WTC11 (cell line): ENCODE measurements at places on chromosomes 11 and 22. TPM values are rescaled to one million over a fixed set of nuclear protein-coding genes. Genes with fewer than 3 reads are reported as not detected.
A peak's percentile ranks its signal among the peaks of the same experiment; 100 is the strongest.

Gene ELP4
- total RNA-seq = 14.6 to 21.2 TPM (median 15.6 TPM) in 3 replicates

Gene UQCC3
- 17.7 to 18.7 TPM (median 18.1 TPM) in 3 replicates for total RNA-seq

- no peak for DNase-seq
- peaks cover 28% of the 10 kb centered on the region for H3K27me3 ChIP-seq
- peaks cover 23% of the 10 kb centered on the region for H3K4me1 ChIP-seq
- no peak overlapping the region for H3K4me3 ChIP-seq
These were observed 117.3 kb downstream of the PARVA start for GRCh38 chr11:12494699-12495098.

- H3K27ac ChIP-seq = no peak overlapping the region
- H3K36me3 ChIP-seq = no peaks in the 10 kb centered on the region
- H3K4me1 ChIP-seq = no peaks in the 10 kb centered on the region
- no peak for DNase-seq
These were observed 992.5 kb downstream of the OPCML start for GRCh38 chr11:132539590-132540368.

- no peaks in the 10 kb centered on the region for H3K4me1 ChIP-seq
These were observed 281.3 kb downstream of the TTC28 start for GRCh38 chr22:28398355-28398754.

- H3K4me3 ChIP-seq = no peak overlapping the region
- H3K27ac ChIP-seq = no peak overlapping the region
- peaks cover 2% of the 10 kb centered on the region; the same call in 1 of the 2 replicates for H3K36me3 ChIP-seq
- DNase-seq = no peak
- H3K27me3 ChIP-seq = peaks cover 6% of the 10 kb centered on the region
These were observed 75.6 kb downstream of the SNX19 start for GRCh38 chr11:130840679-130841078.

- H3K4me3 ChIP-seq = no peak overlapping the region
- no peak overlapping the region for H3K27ac ChIP-seq
- DNase-seq = no peak
- no peaks in the 10 kb centered on the region for H3K27me3 ChIP-seq
These were observed 1.8 kb upstream of the MUC15 start for GRCh38 chr11:26573896-26574295.

- peaks cover 48% of the 10 kb centered on the region for H3K36me3 ChIP-seq
- peak overlapping the region; percentile 94; the same call in 1 of the 2 replicates for H3K27ac ChIP-seq
- H3K4me1 ChIP-seq = 0 out of 2 replicates have a peak, but pooled peaks cover 2% of the 10 kb centered on the region
- no peaks in the 10 kb centered on the region for H3K27me3 ChIP-seq
These were observed 17.4 kb upstream of the TMEM121B start for GRCh38 chr22:17138513-17138912.
